GM18507 (cell line): ENCODE measurements at places on chromosomes 6 and 20.

DNA sequence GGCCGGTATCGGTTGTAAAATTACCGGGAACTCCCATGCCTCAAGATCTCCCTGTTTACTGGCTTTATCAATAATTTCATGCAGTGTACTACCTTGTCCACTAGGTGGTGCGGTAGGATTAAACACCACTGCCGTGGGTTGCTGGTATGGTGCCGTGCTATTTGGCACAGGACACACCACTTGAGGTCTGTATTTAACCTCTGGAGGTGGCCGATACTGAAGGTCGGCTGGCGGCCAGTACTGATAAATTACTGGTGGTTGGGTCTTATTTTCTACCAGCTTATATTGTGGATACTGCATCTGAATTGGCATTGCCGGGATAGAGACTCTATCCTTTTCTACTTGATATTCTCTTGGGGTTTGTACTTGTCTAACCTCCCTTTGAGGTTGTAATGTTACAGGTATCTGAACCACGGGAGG is 14.3 kb upstream of the PTCRA start:
- DNase-seq = peak; percentile 53

DNA sequence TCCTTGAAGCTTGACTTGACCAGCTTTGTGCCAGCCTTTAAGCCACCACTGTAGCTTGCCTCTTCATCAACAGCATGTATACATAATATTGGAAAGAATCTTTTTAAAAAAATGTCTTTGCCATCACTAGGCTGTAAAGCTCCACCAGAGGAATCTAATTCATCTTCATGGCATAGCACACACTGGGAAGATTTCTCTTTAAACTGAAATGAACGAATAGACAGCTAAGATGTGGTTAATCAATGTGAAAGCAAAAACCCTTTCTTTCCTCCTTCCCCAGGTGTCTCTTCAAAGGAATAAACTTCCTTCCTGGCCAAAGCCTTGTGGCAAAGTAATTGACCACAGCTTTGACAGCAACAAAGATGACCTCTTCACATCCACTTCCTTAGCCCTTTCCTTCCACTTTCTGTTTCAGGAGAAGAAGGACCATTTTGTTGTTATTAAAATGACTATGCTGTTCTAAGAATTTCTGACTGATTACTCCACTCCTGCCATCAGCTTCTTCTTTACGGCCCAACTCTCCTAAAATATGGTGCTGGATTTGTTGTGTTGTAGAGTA is 428.7 kb upstream of the SOX4 start:
- peak; percentile 14 for DNase-seq

DNA sequence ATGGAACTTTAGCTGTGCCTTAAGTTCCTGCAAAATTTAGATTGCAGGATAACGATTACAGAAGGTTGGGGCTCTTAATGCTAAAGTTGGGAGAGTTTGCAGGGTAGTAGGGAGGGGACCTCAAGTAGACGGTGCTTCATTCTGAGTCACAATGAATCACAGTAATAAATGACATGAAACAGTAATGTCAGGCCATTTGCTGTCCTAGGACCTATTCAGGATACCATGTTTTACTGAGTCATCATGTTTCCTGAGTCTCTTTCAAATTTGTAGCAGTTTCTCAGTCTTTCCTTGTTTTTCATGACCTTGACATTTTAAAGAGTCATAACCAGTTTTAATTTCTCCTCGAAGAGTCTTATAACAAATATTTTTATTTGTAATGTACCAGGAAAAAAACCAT is 406.9 kb upstream of the MAP3K7 start:
- DNase-seq = no peak

- no peak for DNase-seq
Measured at GRCh38 chr20:63454731-63455567, 17.5 kb downstream of the KCNQ2 start.

- DNase-seq = no peak
Measured at GRCh38 chr6:11766043-11766442, 12.6 kb downstream of the ADTRP start.

GRCh38 chr20:35017099-35017835 is 61.6 kb downstream of the MYH7B start:
- no peak for DNase-seq

DNA sequence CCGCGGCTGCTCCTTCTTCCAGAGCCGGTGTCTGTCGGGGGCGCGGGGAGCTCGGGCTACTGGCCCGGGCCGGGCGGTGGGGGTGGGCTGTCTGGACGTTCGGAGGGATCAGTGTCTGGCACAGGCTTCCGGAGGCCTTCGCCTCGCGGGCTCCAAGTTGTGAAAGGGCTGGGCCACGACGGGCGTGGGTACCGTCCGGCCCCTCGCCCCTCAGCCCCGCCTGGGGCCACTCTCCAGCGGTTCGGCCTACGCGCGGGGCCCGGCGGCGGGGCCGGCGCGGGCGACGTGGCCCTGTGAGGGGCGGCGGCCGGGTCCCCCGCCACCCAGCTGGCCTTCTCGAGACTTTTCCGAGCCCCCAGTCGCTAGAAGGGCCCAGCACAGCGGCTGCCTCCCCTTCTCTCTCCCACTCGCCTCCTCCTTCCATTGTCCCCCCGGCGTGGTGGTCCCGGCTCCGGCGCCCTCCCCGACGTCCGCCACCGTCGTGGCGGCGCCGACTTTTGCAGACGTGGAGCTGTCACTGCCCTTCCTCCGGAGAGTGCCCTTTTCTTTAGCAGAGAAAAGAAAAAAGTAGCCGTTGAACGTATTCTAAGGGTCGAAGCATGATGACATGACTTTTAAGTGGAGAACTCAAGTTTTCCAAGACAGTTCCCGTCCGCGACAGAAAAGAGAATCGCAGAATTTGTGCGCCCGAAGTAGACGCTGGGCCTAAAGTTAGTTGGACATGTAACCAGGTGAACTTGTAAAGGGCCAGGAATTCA is 571 bp downstream of the ITCH start:
- no peak for DNase-seq

- no peak for DNase-seq
Measured at GRCh38 chr20:32626859-32627636, 41.9 kb upstream of the NOL4L start.

DNA sequence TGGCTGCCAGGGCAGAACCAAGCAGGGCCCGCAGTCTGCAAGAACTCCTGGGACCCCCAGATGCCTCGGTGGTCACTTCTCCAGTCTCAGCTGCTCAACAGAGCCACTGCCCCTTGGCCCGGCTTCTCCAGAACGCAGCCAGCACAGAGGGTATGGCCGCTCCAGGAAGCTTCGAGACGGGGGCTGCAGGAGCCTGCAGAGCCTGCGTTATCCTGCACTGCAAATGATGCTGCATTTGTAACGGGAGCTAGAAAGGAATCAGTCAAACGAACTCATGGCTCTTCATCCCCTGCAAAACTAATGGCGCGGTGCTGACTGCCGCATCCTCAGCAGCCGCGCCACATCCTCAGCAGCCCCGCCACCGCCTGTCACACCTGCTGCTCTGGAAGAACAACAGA is 254.9 kb downstream of the TAF4 start:
- DNase-seq = no peak

DNA sequence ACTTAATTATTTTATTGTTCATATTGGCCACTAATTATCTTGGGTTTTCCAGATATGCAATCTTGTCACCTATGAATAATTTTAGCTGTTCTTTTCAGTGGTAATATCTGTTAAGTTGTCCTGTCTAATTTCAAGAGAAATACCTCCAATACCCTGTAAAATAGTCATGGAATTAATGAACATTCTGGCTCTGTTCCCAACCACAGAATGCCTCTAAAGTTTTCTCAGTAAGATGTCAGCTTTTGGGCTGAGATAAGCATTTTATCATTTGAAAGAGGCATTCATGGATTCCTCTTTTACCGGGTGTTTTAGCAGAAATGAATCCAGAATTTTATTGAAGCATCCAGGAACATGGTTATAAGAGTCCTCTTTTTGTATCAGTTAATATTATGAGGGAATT is 109.3 kb downstream of the WDR27 start:
- no peak for DNase-seq

- DNase-seq = no peak
Measured at GRCh38 chr20:50200482-50201104, 10.0 kb downstream of the CEBPB start.

- DNase-seq = no peak
Measured at GRCh38 chr6:3960754-3961361, 111.7 kb downstream of the FAM50B start.

GRCh38 chr20:53750827-53751619 is 157.4 kb upstream of the ZNF217 start:
- no peak for DNase-seq

DNA sequence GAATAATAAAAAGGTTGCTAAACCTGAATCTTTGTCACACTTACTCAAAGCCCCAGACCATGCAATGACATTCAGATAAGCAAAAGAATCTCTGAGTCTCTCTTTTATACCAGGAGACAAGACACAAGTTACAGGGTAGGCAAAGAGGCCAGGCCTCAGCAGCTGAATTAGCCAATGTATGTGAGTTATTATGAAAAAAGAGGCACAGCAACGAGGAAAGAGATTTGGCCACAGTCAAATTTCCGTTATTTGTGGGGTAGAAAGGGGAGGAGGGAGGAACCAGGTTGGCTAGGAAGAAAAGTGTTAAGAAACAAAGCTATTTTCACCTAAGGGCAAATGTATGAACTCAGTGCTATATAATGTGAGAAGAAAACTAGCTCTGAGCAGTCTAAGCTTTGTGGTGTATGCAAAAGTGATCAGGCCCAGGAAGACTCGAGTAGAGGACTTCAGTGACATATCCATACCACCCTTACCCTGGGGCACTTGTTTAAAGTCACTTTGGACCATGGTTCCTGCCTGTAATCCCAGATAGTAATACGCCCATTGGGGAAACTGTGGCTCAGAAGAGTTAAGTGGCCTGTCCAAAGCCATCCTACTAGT is 19.1 kb downstream of the IPCEF1 start:
- DNase-seq = no peak

- no peak for DNase-seq
Measured at GRCh38 chr20:62142252-62143080, 728 bp downstream of the PSMA7 start.

DNA sequence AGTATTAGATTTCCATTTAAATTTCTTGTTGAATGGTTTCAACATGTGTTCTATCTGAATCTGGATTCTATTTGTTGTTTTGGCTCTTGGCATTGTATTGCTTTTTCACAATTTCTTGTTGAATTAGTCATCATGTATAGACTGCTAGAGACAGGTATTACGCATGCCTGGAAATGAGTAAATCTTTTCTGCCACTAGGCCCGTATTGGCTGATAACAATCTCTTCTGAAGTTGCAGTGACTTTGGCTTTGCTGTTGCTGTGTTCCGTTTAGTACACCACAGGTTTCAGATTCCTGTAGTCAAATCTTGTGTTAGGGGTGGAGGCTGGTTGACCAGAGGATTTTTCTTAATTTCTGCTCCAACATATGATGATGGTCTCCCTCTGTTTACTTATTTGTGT is 1339.4 kb downstream of the GRIK2 start:
- DNase-seq = no peak

DNA sequence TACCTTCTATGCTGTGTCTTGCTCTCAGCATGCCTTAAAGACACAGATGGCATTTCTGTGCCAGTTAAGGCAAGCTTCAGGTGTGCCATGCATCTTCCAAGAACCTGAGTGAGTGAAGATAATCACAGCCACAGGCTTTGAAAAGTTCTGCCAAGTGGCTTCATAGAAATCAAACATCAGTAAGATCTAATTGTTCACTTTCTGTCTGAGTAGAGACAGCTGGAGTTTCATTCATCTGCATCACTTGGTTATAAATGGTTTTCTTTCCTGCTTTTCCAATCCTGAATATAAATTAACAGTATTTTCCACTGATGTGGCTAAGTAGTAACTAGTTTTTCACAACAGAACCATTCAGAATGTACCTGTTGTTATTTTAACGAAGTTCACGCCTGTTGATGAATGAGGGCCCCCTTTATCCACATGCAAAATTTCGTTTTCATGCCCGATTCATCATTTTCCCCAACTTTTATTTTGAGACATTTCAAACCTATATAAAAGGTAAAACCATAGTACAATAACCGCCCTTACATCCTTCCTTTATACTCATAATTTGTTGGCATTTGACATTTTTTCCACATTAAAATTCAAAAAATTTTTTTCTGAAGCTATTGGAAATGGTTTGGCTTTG is 38.6 kb upstream of the KCNG1 start:
- DNase-seq = no peak

DNA sequence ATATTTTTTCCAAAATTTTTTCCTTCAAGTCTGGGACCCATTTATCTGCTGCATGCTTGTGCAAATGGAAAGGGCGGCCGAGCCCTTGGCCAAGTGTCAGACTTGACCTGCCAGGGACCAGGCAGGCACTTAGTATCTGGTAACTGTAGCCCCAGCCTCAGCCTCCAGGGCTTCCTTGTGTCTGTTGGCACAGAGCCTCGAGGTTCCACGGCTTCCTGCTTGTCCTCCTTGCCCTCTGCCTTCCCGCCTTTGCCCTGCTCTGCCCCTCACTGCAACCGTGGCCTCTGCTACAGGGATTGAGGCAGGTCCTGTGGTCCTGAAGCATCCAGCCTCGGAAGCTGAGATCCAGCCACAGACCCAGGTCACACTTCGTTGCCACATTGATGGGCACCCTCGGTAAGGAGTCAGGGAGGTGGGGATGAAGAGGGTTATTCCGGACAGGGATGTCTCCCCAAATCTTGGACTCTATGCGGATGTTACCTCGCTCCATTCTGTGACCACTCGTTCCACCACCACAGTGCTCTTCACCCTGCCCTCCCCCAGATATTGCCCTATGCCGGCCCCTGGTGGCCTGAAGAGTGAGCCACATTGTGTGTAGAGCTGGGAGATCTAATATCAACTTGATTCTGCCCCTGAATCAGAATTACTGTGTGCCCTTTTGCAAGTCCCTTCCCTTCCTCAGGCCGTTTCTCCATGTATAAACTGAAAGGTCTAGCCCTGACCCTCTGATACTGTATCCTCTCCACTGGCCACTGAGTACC is 41.5 kb upstream of the SRF start:
- DNase-seq = no peak

DNA sequence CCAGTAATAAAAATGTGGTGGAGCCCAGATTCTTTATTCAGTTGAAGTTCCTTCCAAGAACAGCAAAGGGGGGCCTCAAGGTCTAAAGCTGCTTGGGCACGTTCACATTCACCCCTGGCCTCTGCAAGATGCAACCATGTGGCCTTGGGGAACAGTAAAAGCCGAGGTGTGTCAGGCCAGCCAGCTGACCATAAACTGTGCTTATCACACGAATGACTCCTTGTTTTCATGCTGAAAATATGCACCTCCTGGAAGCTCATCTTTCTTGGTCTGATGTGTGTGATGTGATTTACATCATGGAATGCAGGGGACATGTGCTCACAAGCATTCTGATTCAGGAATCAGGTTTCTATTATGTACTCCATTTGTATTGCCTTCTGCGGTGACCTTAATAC is 211.6 kb upstream of the MARCKS start:
- DNase-seq = no peak
